ENCODE measurements at places on chromosomes 11 and 22. TPM values are rescaled to one million over a fixed set of nuclear protein-coding genes. Genes with fewer than 3 reads are reported as not detected.

Gene SPI1
- not detected for total RNA-seq

Gene PISD
- 77.1 TPM for total RNA-seq

Gene TMEM86A
- 18.8 TPM for total RNA-seq

Gene PIWIL4
- total RNA-seq, result 3.1 TPM

Gene TESMIN
- 5.0 TPM for total RNA-seq

Gene WBP2NL
- 1.1 TPM for total RNA-seq

Gene YPEL4
- total RNA-seq, result 0.35 TPM
